ENCODE measurements at places on chromosomes 2 and 18.

DNA sequence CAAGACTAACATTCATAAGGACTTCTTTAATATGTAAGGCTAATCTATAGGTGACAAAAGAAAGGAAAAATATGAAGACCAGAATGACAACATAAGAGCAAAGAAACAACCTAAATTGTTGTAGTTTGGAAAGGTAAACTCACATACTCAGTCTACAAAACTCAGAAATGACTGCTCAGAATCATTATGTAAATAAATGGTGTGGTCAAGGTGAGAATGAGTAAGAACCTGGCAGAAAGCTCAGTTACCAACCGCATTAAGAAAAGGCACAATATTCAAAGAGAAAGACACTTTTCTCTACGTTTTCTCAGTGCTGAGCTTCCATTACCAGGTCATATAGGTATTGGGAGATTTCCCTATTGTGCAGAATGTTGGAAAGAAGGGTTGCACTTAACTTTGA is 15.8 kb downstream of the ATF2 start:
- DNase-seq = no peak

DNA sequence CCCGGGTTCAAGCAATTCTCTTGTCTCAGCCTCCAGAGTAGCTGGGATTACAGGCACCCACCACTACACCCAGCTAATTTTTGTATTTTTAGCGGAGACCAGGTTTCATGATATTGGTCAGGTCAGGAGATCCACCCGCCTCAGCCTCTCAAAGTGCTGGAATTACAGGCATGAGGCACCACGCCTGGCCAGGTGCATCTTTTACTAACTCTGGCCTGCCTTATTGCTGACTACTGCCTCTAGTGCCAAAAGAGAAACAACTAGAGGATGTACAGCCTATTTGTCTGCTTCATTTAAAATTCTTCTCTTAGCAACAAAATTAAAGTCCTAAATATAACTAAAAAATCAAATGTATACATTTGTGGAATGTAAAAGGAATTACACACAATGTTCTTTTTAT is 115.4 kb downstream of the BMPR2 start:
- no peak for DNase-seq

- DNase-seq = no peak
These were observed 75.3 kb downstream of the SMAD7 start for GRCh38 chr18:48875314-48875941.

- DNase-seq = no peak
These were observed 155.1 kb downstream of the SS18 start for GRCh38 chr18:25935356-25935755.

GRCh38 chr2:237889811-237890210 is 30.4 kb downstream of the RAMP1 start:
- no peak for DNase-seq

GRCh38 chr2:15354596-15355366 is 206.4 kb downstream of the NBAS start:
- DNase-seq = no peak

- no peak for DNase-seq
These were observed 9.0 kb downstream of the CDKL4 start for GRCh38 chr2:39234754-39235153.

- DNase-seq = no peak
These were observed 96.8 kb downstream of the SNTG2 start for GRCh38 chr2:1047485-1047884.

DNA sequence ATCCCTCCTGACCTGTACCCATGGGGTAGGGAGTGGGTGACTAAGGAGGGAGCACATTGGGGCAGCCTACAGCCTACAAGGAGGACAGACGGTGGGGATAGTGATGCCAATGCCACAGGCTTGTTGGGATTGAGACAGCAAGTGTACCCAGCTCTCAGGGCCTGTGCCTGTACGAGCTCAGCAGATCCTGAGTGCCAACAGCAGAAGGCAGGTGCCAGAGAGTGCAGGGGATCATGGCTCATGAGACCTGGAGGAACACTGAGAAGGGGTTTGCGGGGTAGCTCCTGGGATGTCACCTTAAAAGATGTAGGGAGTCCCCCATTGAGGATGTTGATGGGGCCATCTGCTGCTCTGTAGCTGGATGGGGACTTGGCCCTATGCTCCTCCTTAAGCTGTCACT is 10.3 kb upstream of the SNED1 start:
- DNase-seq = no peak

- DNase-seq = no peak
These were observed 132.8 kb downstream of the THADA start for GRCh38 chr2:43462866-43463641.

GRCh38 chr2:43542285-43542933 is 53.4 kb downstream of the THADA start:
- DNase-seq = no peak

DNA sequence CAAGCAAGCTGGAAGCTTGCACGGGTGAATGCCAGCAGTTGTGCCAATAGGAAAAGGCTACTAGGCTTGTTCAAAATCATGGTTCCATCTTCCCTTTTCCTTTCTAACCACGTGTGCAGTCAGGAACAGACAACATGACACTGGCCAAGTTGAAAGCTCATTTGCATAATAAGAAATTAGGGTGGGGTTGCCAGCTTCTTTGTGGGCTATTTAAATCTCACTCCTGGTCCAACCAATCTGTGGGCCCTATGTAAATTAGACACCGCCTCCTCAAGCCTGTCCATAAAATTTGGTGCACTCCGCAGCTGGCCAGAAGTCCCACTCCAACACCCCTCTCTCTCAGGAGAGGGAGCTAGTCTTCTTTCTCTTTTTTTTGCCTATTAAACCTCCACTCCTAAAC is 1948.4 kb upstream of the PIK3C3 start:
- no peak for DNase-seq

GRCh38 chr2:113178891-113179290 is 5.1 kb downstream of the PSD4 start:
- no peak for DNase-seq

- DNase-seq = no peak
These were observed 33.0 kb downstream of the B4GALT6 start for GRCh38 chr18:31651369-31651768.

DNA sequence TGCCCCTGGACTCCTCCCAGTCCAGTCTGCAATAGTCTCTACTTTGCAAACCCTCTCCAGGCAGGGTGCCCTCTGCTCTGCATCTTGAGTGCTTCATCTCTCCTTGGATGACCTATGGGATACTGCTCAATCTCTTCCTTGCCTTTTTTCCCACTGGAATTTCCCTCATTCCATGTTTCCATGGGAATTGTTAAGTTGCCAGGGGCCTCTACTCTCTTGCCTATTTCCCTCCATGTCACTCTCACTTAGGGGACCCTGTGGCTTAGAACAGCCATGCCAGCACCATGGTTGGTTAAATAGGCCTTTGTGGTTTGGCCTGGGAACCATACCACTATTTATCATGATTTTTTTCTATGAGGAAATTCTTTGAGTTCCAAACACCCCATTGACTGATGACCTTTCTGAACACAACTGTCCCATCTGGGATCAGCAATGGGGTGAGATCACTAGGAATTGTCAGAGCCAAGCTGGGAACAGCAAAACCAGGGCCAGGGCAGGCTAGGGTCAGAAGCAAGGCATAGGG is 91.4 kb upstream of the RBMS1 start:
- DNase-seq = no peak

GRCh38 chr2:85277416-85278158 is 50.2 kb downstream of the TGOLN2 start:
- no peak for DNase-seq
